ENCODE measurements at places on chromosomes 12 and 14.

DNA sequence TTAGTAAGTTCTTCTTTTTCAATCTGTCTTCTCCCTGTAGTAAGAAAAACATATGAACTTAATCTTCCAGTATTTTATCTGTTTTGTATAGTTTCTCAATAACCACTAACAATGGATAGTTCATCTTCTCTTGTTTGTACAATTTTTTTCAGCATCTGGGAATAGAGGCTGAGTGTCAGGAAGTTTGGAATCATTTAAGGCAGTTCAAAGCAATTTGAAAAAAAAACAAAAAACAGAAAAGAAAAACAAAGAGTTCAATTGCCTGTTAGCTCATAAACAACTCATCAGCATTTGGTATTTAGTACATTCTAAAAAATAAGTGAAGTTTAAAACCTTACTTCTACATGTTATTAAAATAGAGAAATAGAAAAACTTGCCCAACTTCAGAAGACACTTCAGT is 116.8 kb downstream of the PLCZ1 start:
- no peak for DNase-seq

DNA sequence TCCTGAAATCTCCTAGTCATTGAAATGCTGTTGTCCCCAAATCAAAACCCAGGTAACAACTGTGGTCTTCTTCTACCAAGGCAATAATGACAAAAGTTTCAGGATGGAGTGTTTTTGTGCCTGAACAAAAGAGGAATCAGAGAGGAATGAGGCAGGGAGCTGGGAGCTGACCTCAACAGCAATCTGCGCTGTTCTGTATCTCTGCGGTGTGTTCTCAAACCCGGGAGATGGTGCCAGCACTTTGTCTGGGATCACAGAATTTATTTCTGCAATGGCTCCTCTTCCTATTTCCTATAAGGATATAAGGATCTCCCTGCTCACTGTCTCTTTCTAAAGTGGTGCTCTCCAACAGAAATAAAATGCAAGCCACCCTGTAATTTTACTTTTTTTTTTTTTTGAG is 449 bp upstream of the GLT8D2 start:
- DNase-seq = no peak

DNA sequence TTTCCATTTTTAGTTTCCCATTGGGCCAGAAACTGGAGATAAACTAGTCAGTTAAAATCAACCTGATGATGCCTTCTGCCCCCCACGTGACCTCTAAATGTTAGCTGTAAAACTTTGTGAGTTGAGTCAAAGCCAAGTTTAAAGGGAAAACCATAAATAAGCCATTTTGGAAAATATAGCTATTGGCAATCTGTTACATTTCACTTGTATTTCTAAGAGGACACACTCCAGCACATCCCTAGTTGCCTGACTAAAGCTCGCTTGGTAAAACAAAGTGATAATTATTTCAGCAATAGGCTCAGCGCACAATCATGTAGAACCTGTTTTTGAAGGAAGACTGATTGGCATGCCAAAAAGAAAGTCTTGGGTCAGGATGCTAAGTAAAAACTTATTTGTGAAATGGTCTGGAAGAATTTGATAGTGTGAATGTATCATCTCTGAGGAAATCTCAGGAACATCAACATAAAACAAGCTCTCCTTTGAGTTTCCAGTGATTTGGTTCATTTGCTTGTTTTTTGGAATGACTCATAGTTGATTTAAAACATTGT is 49.2 kb upstream of the AEBP2 start:
- DNase-seq = no peak

DNA sequence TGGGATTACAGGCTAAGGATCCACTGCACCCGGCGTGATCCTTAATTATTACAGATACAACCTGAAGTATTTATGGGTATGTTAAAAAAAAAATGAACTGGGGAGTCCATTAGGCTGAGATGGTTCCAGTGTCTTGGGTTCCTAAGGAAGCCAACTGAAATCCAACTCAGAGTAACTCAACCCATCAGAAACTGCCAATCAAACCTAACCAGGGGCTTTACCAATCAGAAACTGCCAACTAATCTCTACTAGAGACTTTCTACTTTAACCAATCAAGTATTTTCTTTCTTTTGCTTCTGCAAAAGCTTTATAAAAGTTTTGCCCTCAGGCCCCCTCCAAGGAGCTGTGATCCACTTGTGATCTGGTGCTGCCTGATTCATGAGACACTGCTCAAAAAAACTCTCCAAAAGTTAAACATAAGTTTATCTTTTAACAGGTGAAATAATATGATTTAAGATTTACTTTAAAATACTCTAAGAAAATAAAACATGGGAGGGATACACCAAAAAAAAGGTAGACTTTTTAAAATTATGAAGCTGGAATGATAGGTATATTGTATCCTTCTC is 88.0 kb downstream of the ACADS start:
- no peak for DNase-seq

DNA sequence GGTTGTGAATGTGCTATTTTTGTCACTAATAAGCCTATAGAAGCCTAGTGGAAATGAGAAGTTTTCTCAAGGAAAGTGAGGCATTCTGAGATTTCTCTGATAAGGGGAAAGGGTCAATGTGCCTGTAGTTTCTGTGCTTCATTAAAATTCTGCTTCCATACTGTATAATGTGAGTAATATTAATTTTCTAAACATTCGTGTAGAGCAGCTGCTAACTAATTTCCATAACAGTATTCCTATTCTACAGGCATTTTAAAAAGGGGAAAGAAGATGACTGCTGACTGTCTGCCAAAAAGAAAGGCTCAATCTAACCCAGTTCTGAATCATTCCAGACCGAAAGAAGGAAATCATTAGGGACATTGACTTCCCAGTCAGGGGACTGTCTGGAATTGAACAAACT is 293.3 kb upstream of the TMPO start:
- DNase-seq = no peak

DNA sequence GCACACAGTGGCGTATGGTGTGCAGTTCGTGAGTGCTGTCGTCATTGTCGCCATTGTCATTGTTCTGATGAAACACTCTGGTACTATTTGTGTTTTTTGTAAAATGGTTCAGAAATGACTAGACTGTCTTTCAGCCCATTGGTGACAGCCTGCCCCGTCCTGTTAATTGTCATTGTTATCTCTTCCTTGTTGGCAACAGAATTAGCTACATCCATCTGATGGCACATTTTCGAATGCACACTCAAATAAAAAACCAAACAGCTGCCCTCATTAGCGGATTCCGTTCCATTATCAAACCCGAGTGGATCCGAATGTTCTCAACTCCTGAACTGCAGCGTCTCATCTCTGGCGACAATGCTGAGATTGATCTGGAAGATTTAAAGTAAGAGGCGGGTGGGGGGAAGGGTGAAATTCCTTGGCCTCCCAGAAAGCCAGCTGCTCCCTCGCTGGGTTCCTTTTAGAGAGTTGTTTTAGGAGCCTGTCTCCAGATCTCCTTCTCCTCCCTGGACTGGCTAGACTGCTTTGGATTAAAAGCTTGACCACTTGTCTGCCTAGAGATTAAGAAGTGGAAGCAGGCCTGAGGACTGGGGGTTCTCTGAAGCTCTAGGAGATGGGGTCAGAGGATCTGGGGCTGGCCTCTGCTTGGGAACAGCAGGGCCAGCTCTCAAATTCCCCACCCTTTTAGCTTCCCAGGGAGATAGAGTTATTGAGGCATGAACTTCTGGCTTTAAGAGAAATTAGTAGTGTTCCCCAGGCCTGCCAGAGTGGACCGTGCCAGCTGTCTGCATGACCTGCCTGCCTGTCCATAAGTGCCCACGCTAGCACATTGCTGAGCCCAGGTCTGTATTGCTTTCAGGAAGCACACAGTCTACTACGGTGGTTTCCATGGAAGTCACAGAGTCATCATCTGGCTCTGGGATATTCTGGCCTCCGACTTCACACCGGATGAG is 43.3 kb downstream of the MMAB start:
- DNase-seq = no peak

- DNase-seq = no peak
These were observed 15.2 kb upstream of the DLK1 start for GRCh38 chr14:100711493-100711892.

- DNase-seq = no peak
These were observed at the start of gene ALX1 for GRCh38 chr12:85280165-85280983. ALX1 (plus strand) TSS chr12:85280220; CDS start chr12:85280262, 42 bp downstream.

DNA sequence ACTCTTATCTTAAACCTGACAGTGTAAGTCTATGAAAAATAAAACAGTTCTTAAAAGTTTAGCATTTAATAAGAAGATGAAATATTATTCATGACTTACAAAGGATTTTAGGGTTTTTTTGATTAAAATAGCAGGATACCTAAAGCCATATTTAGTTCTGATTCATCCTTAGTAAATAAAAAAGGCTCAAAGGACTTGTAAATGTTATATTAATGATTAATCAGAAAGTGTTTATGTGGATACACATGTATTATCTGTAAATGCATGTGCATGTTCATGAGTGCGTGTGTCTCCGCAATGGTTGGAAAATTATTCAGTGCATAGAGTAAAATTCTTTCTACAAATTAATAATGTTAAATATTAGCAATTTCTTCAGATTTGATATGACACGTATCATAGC is 4.4 kb downstream of the KLRF1 start:
- no peak for DNase-seq

DNA sequence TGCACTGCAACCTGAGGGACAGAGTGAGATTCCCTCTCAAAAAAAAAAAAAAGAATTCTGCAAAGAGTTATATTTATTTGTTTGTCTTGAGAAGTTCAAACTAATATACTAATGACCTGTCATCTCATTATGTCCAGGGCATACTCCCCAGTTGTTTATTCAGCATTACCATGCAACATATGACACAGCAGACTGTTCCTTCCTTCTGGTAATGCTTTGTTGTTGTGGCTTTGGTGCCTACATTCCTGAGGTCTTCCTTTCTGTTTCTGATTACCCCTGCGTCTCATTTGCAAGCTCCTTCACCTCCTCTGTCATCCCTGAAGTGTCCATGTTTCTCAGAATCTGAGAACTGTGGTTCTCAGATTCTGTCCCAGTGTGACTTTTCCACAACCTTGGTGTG is 55.3 kb downstream of the DERA start:
- DNase-seq = no peak

- DNase-seq = no peak
These were observed 32.0 kb upstream of the SPPL3 start for GRCh38 chr12:120936197-120936596.

GRCh38 chr12:114319422-114319821 is 86.5 kb downstream of the TBX5 start:
- no peak for DNase-seq

GRCh38 chr12:125503128-125503527 is 437.9 kb downstream of the AACS start:
- no peak for DNase-seq

GRCh38 chr14:70801836-70802235 is 7.5 kb downstream of the MAP3K9 start:
- no peak for DNase-seq

DNA sequence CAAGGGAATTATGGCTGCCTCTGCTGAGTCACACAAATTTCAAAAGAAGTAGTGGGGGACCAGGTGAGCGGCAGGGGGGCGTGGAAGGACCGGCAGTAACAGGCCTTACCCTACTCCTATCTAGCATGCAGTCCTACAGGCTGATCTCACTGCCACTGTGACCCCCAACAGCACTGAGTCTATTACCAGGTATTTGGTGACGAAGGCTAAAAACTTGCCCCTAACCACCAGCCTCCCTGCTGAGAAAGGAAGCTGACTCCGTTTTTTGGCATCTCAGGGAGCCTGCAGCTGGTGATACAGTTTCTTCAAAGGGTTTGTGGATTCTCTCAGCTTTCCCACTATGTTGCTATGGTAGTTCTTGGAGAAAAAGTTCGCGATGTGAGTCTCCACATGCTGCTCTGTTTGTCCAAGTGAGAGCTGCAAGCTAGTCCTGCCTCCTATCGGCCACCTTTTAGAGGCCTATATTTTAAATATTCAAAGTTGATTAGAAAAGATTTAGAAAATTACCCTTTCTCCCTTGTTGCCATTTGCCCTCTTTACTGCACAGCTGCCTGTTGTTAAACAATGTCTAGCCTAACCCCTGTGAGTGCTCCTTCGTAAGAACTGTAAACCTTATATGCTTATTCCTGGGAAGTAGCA is 57.1 kb upstream of the SLCO1B1 start:
- no peak for DNase-seq

GRCh38 chr12:6966351-6966750 is 4.1 kb downstream of the PHB2 start:
- DNase-seq = no peak

GRCh38 chr12:15778126-15778525 is 11.1 kb downstream of the EPS8 start:
- DNase-seq = no peak
